ENCODE measurements at places on chromosomes 16 and 17.

DNA sequence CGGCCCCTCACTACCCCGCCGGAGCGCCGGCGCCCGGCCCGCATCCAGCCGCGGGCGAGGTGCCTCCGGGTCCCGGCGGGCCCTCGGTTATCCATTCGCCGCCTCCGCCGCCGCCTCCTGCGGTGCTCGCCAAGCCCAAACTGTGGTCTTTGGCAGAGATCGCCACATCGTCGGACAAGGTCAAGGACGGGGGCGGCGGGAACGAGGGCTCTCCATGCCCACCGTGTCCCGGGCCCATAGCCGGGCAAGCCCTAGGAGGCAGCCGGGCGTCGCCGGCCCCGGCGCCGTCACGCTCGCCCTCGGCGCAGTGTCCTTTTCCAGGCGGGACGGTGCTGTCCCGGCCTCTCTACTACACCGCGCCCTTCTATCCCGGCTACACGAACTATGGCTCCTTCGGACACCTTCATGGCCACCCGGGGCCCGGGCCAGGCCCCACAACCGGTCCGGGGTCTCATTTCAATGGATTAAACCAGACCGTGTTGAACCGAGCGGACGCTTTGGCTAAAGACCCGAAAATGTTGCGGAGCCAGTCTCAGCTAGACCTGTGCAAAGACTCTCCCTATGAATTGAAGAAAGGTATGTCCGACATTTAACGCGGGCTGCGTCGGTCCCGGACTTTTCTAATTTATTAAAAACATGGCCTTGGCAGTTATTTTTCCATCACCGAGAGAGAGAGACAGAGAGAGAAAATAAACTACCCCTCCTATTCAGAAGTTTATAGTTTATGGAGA is 2.8 kb downstream of the IRX5 start:
- DNase-seq, result no peak

DNA sequence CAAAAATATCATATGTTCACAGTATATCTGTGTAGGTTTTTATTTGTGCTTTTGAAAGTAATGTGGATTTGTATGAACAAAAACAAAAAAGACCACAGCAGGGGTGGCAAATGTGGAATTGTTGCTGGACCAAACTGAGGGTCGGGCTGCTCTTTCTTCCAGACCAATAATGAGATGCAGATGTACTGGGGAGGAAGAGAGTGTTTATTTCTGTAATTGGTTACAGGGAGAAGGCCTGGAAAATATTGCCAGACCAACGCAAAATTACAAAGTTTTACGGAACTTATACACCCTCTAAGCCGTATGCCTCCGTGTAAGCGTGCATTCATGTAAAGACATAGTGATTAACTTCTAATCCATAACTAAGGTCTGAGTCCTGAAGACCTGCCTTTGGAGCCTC is 353.9 kb upstream of the C16orf82 start:
- no peak for DNase-seq

- no peak for DNase-seq
Observed at GRCh38 chr17:69218986-69219385, 9.6 kb downstream of the ABCA10 start.

GRCh38 chr16:85617948-85618347 is 4.8 kb downstream of the GSE1 start:
- no peak for DNase-seq

DNA sequence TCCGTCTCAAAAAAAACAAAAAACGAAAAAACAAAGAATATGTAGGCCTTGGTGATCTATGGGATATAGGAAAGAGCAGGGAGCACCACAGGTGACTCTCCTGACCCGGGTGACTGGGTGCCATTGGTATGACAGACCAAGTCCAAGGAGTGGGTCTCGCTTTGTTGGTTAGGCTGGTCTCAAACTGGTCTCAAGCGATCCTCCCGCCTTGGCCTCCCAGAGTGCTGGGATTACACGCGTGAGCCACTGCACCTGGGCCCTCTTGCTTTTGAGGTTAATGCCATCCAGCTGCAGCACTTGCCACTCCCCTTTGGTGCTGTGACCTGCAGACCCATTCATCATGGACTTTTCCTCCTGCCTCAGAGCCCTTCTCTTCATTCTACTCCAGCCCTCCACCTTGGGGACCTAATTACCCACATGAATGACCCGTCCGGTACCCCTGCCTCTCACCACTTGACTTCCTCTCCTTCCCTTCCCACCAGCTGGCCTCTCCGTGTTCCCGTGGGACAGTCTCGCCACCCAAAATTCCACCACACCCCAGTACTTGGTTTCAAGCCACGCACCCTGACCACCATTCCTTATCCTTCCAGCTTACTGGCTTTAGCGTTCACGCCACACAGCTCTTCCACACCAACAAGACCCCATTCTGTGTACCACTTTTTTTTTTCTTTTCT is 3.2 kb upstream of the UBE2G1 start:
- no peak for DNase-seq

DNA sequence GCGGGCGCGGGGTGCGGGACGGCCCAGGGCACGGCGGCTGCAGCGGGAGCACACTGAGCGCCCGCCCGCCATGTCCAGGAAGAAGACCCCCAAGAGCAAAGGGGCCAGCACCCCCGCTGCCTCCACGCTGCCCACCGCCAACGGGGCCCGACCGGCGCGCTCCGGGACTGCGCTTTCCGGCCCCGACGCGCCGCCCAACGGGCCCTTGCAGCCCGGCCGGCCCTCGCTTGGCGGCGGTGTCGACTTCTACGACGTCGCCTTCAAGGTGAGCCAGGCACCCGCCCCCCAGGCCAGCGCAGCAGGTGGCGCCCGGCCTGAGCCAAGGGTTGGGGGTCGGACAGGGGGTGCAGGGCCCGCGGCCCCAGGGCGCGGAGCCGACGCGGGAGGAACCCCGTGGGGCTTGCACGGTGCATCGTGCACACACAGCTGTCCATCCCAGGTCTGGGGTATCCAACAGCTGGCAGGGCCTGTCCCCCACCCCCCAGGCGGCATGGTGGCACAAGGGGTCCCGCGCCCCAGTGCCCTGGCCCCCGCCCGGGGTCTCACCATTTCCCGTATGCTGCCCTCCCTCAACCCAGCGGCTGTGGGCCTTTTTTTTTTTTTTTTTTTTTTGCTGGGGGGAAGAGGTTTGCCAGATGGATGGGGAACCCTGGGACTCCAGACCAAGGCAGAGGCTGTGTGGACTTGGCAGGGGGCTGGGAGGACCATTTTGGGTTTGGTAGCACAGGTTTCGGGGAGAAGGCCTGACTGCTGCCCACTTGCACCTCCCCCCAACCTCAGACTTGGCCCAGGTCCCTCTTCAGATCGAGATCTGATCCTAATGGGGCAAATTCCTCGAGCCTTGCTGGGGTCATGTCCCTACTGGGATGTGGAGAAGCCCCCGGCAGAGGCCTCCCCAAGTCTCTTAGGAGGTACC is 547 bp downstream of the RAB26 start:
- no peak for DNase-seq

- no peak for DNase-seq
Observed at GRCh38 chr17:5587438-5588032, 3.2 kb upstream of the NLRP1 start.

GRCh38 chr16:11190588-11191560 is 65.1 kb downstream of the SOCS1 start:
- DNase-seq, result no peak

DNA sequence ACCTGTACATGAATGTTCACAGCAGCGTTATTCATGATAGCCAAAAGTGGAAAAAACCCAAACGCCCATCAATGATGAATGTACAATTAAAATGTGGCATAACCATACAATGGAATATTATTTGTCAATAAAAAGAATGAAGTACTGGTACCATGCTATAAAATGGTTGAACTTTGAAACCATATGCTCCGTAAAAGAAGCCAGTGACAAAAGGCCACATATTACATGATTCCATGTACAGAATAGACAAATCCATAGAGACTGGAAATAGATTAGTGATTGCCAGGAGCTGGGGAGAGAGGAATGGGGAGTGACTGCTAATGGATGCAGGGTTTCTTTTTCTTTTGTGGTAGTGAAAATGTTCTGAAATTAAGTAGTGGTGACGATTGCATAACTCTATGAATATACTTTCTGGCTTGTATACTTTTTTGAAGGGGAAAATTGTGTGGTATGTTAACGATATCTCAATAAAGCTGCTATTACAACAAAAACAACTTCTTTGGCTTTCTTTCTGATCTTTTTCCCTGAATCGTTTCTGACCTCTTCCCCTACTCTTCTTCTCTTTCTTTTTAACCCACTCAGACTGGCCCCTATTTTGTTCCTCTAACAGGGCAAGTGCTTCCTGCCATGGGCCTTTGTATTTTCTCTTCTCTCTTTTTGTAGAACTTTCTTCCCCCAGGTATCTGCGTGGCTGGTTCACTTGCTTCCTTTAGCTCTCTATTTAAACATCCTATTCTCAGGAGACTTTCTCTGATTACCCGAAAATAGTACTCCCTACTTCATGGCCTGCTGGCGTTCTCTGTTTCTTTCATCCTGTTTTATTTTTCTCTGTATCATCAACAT is 67.9 kb downstream of the FTO start:
- DNase-seq, result no peak

DNA sequence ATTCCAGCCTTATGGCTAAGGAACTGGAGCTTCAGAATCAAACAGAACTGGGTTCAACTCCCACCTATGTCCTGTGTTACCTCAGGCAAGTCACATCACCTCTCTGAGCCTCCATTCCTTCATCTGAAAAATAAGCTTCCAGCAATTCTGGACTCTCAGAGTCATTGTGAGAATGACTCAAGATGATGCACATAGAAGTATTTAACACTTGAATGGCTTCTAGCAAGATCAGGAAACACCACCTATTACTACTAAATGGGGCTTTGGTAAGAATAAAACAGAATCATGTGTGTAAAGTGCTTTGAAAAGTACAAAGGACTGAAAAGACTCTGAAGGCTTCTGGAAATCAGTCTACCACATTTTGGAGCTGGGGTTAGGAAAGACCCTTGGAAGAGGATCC is 30.8 kb upstream of the CALB2 start:
- DNase-seq, result no peak

DNA sequence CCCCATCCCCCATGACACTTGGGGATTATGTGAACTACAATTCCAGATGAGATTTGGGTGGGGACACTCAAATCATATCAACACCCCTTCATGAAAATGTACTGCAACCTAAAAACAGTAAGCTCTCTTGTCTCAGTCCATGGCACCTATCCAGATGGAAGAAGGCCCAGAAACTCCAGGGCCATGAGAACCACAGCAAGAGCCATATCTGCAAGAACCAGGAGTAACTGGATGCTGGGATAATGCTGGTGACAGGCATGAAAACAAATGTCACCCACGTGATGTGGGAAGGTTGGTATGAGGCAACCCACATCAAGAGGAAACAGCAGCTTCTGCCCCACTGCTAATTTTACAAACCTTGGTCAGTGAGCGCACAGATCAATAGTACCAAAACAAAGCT is 400.1 kb upstream of the ERCC4 start:
- no peak for DNase-seq

DNA sequence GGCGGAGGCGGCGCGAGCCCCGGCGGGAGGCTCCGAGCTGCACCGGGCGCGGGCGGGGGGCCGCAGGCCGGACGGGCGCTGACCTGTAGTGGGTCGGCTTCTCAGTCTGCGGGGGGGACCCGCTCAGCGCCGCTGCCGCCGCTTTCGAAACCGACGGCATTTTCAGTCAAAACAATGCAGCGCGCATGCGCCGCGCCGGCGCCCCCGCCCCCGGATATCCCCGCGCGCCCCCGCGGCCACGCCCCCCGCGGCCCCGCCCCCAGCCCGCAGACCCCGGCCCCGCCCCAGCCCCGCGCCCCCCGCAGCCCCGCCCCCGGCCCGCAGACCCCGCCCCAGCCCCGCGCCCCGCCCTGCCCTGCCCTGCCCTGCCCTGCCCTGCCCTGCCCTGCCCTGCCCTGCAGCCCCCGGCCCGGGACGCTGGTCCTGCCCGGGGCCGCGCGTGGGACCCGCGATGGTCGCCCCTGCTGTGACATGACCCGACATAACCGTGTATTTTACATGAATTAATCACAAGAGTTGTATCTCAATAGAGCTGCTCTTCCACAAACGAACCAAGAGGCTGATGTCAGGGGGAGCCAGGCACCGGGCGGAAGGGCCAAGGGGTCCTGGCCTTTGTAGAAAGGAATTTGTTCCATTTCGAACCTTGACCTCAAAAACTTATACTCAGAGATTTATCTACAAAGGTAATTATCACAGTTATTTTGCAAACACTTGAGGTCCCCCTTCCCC is at the start of gene UNKL:
UNKL (minus strand) TSS at position 173 of the 729 bp plus-strand sequence; CDS start at position 160, 13 bp downstream.
- peak; percentile 66 for DNase-seq

DNA sequence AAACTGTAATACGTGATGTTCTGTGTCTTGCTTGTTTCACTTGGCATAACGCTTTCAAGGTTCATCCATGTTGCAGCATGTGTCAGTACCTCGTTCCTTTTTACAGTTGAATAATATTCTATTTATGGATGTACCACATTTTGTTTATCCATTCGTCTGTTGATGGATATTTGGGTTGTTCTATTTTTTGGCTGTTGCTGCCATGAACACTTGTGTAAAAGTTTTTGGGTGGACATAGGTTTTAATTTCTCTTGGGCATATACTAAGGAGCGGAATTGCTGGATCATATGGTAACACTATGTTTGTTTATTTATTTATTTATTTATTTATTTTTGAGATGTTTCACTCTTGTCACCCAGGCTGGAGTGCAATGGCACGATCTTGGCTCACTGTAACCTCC is 137.0 kb downstream of the MSI2 start:
- DNase-seq, result no peak

DNA sequence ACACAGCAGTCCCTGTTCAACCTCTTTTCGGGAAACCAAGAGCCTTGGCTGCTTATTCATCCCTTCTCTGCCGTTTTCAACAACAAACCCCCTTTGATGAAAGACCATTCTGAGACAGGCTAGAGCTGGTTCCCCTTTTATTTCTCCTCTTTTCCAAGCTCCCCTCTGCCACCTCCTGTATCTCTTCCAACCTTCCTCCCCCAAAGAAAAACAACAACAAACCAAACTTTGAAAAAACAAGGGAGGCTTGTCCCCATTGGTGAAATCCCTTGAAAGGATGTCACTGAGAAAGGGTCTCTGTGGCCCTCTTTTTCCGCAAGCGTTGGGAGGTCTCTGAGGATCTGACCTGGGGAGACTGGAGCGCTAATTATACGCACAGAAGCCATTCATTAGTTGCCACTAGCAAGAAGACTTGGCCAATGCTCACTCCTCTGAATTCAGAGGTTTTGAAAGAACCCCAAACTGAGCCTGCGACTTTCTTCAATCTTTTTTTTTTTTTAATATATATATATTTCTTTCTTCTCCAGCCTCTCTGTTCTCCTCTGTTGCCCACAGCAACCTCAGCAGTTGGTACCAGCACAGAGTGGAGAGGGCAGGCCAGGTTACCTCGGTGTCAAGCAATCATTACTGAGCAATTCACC is 101.4 kb downstream of the PITPNC1 start:
- no peak for DNase-seq

DNA sequence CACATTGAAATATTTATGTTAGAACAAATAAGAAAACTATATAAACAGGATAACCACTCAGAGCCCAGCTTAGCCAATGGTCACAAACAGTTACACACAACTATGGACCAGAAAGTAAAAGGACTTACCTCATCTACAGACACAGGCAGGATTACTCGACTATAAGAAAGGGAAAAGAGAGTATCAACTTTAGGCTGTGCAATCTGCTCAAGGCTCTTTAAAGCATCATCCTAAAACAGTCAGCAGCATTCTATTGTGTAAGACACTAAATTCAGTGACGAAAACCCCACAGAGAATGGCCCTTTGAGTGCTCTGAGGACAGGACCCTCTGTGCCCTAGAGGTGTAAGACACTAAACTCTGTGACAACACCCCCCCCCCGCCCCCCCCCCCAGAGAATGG is 4.2 kb downstream of the PITPNA start:
- no peak for DNase-seq
